ENCODE measurements at places on chromosomes 7 and 10.
A peak's percentile ranks its signal among the peaks of the same experiment; 100 is the strongest.

DNA sequence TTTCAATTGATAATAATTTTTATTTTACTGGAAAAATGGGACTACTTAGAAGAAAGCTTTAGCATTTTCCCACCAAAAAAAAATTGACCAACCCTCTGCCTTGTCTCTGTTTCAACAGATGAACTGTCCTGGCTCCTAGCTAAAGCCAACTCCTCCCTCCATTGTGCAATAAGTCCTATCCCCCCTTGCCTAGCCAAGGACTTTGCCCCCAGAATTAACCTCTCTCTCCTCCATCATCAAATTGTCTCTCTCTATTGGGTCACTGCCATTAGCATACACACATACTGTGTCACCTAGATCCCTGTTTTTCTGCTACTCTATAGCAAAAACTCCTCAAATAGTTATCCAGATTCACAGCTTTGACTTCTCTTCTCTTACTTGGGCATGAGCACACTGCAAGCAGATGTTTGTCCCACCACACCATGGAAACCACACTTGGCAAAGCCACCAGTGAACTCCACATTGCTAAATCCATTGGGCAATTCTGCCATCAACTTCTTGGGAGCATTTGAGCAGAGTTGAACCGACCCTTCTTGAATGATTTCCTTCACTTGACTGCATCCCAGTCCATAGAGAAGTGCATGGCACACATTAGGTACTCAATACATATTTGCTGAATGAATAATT is 91.4 kb upstream of the NEBL start:
- DNase-seq, result no peak

GRCh38 chr10:112335868-112336265 is 38.0 kb upstream of the ACSL5 start:
- no peak for DNase-seq

- DNase-seq, result no peak
Observed at GRCh38 chr10:32923849-32924248, 34.2 kb downstream of the ITGB1 start.

DNA sequence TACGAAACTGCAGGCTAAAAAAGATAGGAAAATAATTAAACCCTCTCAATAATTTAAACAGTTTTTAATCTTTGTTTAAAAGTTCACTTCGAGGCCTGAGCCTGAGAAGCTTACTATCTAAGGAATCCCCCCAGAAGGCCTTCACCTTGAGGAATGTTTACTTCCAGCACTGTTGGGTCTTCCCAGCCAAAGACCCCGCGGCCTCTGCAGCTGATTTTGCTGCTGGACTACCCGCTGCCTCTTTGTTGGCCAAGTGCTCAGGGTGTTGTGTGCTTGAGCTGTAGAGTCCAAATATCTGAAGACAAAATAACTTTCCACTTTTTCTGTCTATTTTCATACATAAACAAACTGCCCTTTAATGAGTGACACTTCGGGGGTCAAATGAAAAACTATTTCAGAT is 292.7 kb downstream of the GLRX3 start:
- no peak for DNase-seq

DNA sequence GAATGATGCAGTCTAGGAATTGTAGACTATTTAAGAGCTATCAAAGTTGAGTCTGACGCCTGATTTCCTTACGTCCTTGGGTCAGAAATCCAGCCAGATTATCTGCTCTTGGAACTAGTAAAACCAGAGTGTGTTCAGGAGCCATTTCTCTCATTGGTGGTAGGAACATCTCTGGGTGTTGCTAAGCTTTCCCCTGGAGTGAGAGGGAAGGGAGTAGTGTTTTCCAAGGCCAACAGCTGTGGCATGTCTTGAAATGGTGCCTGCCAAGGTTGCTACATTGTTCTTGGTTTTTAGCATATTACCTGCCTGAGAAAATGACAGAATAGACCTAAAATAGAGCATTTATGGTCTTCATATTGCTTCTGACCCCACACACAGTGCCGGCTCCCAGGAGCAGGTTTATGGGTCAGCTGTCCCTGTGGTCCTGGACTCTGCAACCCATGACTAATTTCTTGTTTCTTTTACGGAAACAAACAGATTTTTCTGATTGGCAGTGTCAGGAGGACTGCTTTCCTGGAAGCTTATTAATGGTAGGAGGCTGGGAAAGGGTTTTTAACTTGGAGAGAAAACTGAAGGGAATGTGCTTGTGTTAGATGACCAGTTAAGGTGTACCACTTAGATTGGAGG is 17.5 kb downstream of the GBF1 start:
- DNase-seq, result no peak

GRCh38 chr10:23461557-23461956 is 22.7 kb downstream of the OTUD1 start:
- no peak for DNase-seq

DNA sequence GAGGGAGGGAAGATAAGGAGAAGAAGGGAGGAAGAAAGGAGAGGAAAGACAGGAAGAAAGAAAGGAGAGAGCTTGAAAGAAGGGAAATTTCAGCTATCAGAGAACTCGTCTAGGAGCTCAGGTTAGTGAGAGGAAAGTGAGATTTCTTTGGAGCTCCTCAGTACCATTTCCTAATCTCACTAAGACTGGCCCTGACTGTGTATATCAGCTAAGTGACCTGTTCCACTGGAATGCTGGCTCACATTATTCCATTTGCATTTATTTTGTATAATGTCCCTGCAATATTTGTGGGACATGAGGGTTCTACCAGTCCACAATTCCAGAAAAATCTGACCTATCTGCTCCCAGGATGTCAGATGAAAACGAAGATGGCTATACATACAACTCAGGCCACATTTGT is 114.7 kb upstream of the CELF2 start:
- DNase-seq, result no peak

GRCh38 chr10:119030421-119031250 is 1.1 kb downstream of the NANOS1 start:
- no peak for DNase-seq

- peak; percentile 73 for DNase-seq
Observed at GRCh38 chr7:48088559-48089045, 463 bp upstream of the UPP1 start.

DNA sequence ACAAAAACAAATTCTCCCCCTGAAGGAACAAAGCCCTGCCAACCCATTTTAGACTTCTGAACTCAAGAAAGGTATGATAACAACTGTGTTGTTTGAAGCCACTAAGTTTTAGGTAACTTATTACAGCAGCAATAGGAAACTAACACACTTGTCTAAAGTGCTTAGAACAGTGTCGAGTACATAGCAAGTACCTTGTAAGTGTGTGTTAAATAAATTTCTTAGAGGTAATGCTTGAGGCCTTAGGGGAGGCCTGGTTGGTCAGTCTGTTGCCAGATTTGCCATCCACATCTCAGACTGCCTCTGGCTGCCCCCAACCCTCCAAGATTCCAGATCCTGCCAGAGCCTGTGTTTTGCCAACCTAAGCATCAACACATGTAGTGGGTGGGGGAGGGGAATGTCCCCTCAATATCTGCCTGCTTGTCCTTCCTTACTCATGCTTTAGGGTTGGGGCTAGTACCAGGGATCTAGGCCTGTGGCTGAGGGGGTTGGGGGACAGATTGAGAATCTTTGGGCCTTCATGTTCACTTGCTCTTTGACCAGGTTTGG is 27.1 kb upstream of the PAX2 start:
- DNase-seq, result no peak

GRCh38 chr7:46177821-46178220 is 256.7 kb upstream of the IGFBP3 start:
- DNase-seq, result no peak

DNA sequence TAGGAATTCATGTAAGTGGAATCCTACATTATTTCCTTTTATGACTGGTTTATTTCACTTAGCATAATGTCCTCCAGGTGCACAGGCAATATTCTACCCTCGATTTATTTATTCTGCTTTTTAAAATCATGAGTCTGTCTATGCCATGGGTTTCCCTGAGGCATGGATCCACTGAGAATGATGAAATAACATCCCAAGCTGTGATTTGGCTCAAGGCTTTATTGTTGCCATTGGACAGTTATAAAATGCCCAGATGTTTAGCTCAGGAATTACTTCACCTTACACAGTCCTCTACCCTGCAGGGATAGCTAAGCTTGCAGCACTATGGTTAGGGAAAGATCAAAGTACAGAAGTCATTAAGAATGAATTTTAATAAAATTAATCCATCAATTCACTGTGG is 219.5 kb downstream of the FRMD4A start:
- DNase-seq, result no peak

DNA sequence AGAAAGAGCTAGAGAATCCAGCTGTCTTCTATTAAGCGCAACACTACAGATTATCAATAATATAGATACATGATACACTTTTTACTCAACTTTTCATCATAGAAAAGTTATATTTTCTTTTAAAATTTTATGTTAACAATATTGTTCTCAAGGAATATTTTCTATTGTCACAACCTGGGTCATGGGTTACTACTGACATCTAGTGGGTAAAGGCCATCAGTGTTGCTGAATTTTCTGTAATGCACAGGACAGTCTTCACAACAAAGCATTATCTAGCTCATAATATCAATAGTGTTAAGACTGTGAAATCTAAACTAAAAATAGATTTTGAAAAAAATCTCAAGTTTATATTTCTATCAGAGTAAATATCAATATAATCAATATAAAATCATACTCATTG is 209.8 kb downstream of the ZNF33B start:
- no peak for DNase-seq

GRCh38 chr7:80815733-80816132 is 103.1 kb downstream of the SEMA3C start:
- DNase-seq, result no peak

DNA sequence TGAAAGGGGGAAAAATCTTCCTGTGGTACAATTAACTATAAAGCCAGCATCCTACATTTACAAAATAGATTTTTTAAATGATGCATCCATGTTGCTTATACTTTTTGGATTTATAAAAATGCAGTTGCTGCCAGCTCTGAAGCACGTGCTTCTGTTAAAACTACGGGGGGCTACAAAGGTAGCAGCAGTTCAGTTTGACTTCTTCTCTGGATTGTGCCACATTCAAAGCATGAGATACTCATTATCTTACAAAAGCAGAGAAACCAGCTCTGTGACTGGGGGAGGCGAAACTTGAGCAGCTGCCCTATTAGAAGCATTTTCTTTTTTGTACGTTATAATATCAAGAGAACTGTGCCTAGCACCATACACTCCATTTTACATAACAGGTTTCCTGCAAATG is 31.1 kb downstream of the NEUROD6 start:
- no peak for DNase-seq

DNA sequence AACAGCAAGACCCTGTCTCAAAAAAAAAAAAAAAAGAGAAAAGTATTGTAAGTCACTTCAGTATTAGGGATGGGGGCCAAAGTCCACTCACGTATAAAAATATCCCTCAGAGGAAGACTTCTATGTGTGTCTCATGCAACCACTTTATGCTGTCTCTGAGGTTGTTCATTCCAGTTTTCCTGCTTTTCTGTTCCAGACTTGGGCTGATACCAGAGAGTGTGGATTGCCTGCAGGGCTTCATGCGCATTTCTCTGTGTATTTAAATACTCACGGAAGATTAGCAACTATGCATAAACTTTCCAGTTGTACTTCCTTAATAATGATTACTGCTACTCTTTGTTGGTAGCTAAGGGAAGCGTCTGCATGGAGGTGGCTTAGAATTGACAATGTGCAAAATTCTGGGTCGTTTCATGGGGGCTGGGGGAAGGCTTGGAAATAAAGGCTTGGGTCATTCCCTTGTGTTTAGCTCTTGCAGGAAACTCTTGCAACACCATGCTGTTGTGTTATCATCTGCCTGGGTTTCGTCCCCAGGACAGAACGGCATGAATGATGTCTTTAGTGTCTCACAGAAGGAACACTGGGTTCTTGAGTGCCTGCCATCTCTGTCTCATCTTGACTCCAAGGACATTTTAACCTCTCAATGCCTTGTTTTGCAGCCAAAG is 54.1 kb downstream of the KIAA1217 start:
- no peak for DNase-seq

GRCh38 chr7:130441408-130441869 is 623 bp upstream of the CEP41 start:
- DNase-seq, result no peak

GRCh38 chr7:28065308-28065707 is 115.3 kb downstream of the JAZF1 start:
- no peak for DNase-seq

DNA sequence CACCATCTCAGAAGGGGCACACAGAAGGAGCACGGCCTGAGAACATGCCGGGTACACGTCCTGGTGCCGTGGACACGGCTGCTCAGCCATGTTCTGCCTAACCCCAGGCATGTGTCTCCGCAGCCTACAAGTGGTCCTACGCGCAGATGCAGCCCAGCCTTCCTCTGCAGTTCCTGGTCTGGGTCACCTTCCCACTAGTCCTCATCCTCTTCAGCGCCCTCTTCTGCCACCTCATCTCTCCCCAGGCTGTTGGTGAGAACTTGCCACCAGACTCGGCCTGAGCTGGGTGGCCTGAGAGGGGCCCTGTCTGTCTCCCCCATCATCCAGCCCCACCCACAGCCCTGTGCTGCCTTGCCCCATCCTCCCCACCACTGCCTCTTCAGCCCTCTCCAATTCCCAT is 5.3 kb downstream of the CLCN1 start:
- no peak for DNase-seq

DNA sequence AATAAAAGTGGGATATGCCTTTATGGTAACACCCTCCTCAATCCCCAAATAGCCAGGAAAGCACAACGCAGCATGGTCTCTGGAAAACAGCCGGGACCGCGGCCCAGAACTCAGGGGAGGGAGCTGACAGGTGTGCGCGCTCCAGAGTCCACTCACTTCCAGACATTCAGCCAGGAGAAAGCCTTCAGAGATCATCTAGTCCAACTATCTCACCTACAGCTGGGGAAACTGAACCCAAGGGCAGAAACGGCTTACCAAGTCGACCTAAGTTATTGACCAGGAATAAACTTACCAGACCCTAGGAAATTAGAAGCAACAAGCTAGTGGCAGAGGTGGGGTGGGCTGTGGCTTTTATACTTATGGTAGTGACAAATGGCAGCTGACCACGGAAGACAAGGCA is 16.4 kb downstream of the GSDME start:
- no peak for DNase-seq

DNA sequence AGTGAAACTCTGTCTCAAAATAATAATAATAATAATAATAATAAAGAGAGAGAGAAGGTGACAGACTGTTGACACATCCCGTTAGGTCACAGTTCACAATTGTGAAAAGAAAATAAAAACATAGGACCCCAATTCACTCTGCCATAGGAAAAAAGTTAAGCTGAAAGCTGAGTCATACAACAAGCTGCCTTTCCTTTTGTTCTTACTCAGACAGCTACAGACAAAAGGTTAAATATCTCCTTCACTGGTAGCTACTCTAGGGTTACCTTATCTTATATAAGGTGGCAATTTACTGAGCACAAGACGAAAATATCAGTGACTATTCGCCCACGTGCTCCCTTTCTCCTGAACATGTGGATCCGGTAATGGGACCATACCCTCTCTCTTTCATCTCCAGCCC is 17.5 kb downstream of the TUBAL3 start:
- no peak for DNase-seq

GRCh38 chr7:118076564-118076963 is 107.4 kb upstream of the LSM8 start:
- no peak for DNase-seq
